GM23338 (cell line): ENCODE measurements at places on chromosomes 5 and 9.

DNA sequence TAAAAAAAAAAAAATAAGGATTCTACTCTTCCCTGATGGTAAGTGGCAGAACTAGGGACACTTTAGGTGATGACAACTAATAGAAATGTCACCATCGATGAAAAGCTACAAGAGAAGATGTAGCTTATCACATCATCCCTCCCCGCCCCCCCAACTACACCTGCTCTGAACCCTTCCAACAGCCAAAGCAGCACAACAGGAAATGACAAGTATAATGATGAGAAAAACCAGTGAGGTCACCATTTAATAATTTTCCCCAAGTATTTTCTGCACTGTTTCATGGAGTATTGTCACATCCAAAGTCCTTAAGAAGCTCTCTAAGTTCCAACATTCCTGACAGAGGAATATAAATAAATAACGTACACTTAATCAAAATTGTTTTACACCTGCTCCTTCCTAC, 221.4 kb downstream of the EFNA5 start:
- no peak for DNase-seq

- DNase-seq: no peak
Observed at GRCh38 chr5:132260714-132261551, 3.4 kb downstream of the PDLIM4 start.

- no peak for DNase-seq
Observed at GRCh38 chr9:21810388-21810787, 8.0 kb downstream of the MTAP start.

GRCh38 chr9:27053369-27054022, 48.0 kb upstream of the LRRC19 start:
- DNase-seq: no peak

DNA sequence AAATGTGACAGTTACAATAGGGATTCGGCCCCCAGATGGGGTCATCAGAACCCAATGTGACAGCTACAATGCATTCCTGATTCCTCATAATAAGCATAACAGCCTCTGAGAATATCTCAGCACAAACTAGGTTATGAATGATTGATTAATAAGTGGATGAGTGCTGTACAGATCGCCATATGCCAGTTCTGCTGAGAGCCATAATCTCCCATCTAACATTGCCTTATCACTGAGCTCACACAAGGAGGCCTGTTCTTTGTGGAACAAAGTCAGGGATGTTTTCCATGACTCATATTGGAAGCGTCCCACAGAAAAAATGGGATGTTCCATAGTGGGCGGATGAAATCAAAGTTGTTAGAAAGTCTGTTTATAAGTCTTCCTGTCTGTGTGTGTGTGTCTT, 89.6 kb downstream of the KIF4B start:
- no peak for DNase-seq

- DNase-seq: peak; percentile 66
Observed at GRCh38 chr9:130167927-130168326, 4.3 kb upstream of the NCS1 start.

- no peak for DNase-seq
Observed at GRCh38 chr9:88579050-88579715, 44.2 kb downstream of the NXNL2 start.

- DNase-seq: no peak
Observed at GRCh38 chr9:127974001-127974768, 6.6 kb downstream of the EEIG1 start.
